Psoas muscle (tissue), 8 donors: ENCODE measurements at places on chromosomes 11 and 22. TPM values are rescaled to one million over a fixed set of nuclear protein-coding genes. Genes with fewer than 3 reads are reported as not detected.

Gene TMX2
- total RNA-seq: 69.7 TPM

Gene HBE1
- total RNA-seq: not detected

DNA sequence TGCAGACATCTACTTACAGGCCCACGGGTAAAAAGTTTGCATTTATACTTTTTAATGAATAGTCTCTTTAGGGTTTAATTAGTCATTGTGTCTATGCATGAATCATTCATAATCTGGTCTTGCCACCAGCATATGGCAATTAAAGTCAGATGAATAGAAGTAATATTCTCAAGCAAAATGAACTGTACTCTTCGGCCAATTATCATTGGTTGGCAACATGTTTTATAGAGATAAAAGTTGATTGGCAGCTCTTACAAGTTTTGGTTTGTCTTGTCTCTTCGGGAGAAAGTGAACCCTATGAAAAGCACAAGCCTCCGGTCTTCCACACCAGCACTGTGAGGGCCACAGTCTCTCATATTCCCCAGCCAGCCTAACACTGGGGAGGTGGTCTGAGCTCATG, 97.8 kb downstream of the OSBP2 start:
- DNase-seq: no peak

GRCh38 chr11:89147229-89147628, 30.4 kb upstream of the TYR start:
- no peak for DNase-seq

Gene IFITM10
- total RNA-seq: 3.7 TPM

DNA sequence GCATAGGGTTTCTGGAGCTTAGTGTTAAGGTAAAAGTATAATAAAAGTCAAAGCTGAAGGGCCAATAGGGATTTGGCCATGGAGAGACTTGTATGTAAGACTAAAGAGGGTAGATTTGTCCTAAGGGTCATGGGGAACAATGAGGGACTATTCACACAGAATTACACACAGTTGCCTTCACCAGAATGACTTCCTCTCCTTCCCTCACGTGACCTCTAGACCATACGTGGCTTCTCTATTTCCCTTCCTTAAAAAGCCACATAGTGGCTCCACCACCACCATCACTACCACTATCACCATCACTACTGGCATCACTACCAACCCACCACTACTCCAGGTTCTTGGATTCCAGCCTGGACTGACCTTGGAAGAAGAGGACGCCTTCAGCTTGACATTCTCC, 2.8 kb downstream of the HPX start:
- DNase-seq: no peak

DNA sequence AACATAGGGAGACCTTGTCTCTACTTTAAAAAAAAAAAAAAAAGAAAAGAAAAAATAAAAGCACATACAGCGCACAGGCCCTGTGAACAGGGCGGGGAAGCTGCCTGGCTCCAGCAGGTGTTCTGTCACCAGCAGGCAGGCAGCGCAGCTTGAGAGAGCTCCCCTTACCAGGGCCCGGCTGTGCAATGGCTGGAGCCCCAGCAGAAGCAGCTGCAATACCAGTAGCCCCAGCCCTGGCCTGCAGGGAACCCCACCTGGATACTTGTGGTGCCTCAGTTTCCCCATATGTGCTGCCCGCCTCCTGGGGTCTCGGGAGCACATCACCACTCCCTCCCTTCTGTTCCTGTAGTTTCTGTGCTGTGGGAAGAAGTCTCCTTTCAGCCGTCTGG, 12.3 kb downstream of the TSPAN32 start:
- no peak for DNase-seq

DNA sequence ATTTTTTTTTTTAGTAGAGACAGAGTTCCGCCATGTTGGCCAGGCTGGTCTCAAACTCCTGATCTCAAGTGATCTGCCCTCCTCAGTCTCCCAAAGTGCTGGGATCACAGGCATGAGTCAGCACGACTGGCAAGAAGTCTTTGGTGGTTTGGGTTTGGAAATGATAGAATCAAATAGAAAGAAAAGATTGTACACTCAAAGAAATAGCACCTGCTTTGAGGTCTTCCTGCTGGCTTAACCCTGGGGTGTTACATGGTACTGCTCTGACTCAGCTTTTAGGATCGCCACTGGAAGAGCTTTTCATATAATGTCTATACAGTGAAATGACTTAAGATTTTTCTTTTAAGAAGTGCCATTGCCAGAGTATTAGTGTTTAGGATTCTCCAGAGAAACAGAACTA, 50.2 kb downstream of the JAM3 start:
- DNase-seq: no peak

Gene APOBEC3F
- total RNA-seq: 0.57 TPM

Gene FOXR1
- not detected for total RNA-seq

GRCh38 chr11:113562981-113563461, 87.8 kb upstream of the DRD2 start:
- no peak for DNase-seq
